ENCODE measurements at places on chromosomes 12 and 14.

DNA sequence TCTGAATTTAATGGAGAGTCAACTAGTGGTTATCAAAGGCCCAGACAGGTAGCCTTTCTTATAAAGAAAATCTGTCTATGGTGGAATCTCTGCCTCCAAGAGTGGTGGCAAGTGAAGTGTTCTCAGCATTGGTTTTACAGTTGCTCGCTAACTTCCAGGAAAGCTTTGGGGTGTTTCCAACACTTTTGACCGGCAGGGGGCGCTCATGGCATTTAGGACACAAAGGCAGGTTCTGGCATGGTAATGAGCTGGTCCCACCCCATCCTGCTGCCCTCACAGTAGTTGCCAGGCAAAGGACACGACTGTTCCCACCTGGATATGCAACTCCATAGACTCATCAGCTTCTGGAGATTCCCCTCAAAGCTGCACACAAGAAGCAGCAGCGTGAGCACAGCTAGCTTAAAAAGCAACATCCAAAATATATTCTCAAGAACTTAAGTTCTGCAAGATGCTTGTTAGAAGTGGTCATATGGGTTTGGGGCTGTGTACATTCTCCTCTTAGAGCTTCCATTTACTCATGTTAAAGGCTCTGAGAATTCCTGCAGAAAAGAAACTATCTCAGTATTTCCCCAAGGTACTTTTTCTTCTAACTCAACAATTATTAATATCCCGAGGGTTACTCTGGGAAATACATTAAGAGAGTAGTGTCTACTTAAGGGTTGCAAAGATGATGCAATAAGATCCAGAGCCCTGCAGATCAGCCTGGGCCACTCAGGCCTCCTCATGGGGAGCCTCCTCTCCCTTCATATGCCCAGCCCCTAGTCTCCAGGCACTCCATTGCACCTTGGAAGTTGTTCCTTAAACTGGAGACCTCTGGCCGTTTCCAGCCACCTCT is 14.8 kb downstream of the PROX2 start:
- DNase-seq = peak; percentile 85

DNA sequence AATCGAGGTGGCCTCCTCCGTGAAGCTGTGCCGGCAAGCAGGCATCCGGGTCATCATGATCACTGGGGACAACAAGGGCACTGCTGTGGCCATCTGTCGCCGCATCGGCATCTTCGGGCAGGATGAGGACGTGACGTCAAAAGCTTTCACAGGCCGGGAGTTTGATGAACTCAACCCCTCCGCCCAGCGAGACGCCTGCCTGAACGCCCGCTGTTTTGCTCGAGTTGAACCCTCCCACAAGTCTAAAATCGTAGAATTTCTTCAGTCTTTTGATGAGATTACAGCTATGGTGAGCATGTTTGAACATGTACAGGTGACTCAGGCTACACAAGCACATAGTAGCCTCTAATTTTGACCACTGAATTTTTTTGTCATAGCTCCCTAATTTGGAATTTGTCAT is 59.7 kb downstream of the ATP2A2 start:
- no peak for DNase-seq

GRCh38 chr14:21408147-21408546 is 24.3 kb upstream of the SUPT16H start:
- DNase-seq = no peak

DNA sequence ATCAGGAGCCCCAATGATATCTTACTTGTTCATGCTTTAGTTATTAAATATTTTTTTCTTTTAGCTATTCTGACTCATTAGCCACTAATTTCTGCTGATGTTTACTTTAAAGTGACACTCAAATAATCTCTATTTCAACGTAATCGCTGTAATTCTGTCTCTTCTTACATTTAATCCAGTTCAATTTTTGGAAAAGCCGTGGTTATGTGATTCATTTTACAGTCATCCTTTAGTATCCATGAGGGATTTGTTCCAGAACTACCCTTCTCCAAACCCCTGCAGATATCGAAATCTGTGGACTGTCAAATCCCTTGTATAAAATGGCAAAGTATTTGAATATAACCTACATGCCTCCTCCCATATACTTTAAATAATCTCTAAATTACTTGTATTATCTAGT is 1103.4 kb downstream of the LRFN5 start:
- DNase-seq = no peak

DNA sequence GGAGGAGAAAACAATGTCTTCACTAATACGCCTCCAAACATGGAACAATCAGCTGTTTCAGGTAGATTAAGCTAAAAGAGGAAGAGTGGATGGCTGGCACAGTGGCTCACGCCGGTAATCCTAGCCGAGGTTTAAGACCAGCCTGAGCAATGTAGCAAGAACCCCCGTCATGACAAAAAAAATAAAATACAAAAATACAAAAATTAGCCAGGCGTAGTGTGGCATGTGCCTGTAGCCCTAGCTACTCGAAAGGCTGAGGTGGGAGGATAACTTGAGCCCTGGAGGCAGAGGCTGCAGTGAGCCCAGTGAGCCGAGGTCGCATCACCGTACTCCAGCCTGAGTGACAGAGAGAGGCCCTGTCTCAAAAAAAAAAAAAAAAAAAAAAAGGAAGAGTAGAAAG is 1.2 kb upstream of the MED13L start:
- no peak for DNase-seq

DNA sequence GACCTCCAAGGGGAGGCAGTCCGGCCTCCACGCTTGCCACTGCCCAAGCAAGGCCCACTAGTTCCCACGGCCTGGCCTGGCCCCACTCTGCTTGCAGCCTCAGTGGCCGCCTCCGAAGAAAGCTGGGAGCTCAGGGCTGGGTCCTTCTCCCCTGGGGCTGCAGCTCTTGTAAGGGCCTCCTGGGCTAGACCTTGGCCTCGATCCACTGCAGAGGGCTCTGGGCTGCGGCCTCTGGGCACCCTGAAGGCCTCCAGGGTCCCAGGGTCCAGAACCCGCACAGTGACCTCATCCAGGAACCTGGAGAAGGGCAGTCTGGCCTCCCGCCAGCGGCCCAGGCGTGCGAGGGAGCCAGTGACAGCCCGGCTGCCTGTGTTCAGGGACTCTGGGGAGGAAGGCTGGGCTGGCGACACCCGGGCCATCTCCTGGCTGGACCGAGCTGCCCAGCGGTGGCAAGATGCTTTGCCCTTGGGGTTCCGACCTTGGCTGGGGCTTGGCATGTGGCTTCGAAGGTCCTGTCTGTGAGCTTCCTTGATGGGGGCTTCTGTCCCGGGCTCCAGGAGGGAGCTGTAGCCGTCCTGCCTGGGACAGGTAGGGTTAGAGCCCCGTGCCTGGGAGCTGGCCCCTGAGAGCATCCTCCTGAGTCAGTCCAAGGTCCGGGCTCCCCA is 9.8 kb downstream of the BEGAIN start:
- DNase-seq = no peak

DNA sequence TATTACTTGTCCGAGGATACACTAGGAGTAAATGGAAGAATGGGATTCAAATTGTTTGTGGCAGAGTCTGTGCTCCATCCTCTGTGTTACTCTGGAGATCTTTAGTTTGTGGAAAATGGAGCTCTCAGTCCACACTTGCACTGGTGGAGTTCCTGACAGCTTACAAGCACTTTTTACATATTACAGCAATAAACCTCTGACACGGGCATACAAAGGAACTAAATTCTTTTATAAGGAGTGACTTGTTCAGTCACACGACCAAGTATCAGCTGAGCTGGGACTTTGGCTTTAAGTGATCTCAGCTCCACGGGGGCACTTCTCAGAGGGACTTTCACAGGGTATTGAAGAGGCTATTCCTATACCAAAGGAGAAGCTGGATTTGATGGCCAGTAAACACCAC is 417.5 kb downstream of the LRIG3 start:
- no peak for DNase-seq

DNA sequence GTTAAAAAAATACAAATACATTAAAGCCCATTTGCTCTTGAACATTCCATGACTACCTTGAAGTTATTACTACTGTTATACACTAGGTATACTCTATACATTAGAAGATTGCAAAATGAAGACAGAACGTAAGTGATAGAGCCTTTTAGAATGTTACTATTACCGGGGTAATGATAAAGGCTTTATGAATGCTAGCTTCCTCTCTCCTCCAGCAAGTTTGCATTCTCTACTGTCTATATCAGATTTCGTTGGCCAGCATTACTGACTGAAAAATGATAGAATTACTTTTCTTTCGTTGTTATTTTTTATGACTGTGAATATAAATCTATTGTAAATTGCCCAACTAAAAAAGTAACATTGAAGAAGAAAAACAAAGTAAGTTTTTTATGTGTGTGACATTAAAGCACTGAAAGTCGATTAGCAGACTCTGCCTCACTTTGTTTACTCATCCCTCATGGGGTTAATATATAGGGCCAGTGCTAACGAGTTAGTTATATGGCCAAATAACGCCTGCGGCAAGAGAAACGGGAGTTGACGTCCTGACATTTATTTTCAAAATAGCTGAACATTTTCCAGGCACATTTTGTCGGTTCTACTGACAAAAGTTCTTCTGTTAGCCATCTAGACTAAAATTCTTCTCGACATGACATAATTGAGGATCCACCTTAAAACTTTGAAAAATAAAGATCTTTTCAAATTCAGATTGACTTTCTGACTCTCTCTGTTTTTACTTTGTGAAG is 163.8 kb upstream of the KITLG start:
- DNase-seq = no peak

DNA sequence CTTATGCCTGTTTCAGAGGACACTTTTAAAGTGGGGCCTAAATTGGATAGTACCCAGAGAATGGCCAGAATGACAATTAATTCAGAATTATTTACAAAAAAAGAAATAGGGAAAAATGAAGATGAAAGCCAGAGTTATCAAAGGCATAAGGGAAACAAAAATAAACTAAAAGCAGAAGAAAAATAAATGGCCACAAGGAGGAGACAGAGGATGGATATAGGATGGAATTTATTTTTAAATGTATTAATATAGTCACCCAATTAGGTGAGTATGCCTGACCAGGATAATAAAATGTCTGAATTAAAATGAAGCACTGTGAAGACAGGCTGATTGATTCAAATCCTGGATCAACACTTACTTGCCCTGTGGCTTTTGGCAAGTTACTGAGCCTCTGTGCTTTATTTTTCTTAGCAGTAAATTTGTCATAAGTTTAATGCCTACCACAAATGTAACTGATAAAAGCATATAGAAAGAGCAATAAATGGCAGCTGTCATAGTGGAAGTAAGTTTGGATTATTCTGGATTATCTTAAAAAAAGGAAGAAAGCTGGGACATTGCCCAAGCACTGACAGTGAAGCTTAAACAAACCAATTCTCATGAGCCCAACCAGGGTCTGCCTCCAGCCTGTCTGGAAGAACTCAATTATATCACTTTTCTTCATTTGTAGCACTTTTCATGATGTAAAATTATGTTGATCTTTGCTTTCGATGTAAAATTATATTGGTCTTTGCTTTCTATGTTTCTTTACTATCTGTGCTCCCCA is 3.5 kb downstream of the CLEC9A start:
- no peak for DNase-seq

DNA sequence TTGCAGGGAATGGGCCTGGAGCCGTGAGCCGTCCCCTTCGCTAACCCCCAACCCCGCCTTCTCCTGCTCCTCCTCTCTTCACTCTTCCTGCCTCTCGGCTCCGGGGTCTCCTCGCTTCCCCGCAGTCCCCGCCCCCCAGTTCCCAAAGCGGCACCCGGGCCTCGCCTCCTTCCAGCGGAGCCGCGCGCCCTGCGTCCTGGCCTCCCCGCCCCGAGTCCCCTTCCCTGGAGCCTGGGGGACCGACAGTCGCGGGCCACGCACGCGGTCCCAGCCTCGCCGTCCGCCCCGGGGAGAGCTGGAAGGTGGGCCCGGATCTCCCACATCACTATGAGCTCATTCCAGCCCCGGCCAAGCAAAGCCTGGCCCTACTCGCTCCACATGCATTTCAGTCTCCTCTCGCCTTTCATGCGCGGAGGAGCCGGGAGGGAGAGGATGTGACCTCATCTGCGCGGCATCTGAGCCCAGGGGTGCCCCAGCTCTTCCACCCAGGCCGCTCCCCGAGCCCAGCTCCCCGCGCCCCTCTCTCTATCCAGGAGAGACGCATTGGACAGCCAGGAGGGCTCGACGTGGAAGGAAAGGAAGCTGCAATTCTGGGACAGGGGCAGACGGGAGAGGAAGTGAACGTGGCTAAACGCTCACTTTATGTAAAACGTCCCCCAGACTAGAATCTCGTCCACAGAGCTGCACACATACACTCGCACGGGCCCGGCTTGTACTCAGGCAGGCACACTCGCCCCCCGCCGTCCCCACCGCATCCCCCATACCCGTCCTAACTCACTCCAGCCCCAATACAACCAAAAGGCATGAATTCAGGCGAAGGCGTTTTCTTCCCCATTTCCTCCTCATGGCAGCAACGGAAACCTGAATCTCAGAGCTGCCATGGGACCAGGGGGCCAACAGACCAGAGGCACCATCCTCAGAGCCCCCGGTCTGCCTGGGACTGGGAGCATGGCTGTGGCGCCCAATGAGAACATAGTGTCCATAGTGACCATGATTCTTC is 108.7 kb upstream of the CCND2 start:
- no peak for DNase-seq

GRCh38 chr12:1918081-1918883 is at the start of gene CACNA2D4:
TSS of gene CACNA2D4 (minus strand) at chr12:1918652. CDS start at chr12:1918473, 179 bp downstream.
- no peak for DNase-seq

DNA sequence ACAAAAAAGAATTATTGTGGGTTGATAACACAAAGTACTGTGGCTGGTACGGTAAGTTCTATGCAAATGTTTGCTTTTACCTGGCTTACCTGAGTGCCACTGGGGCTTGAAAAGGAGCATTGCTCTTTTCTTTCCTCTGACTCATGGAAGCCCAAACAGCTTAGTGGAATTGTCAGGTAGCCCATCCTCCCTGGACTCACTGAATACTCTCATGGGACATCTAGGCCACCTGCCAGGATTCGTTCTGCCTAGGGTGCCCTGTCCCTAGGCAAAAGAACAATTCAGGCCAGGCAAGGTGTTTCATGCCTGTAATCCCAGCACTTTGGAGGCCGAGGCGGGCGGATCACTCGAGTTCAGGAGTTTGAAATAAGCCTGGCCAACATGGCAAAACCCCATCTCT is 22.5 kb upstream of the YAF2 start:
- DNase-seq = no peak

GRCh38 chr12:116975779-116976393 is 65.1 kb downstream of the FBXW8 start:
- no peak for DNase-seq

GRCh38 chr14:76770521-76771436 is 9.5 kb downstream of the VASH1 start:
- no peak for DNase-seq

DNA sequence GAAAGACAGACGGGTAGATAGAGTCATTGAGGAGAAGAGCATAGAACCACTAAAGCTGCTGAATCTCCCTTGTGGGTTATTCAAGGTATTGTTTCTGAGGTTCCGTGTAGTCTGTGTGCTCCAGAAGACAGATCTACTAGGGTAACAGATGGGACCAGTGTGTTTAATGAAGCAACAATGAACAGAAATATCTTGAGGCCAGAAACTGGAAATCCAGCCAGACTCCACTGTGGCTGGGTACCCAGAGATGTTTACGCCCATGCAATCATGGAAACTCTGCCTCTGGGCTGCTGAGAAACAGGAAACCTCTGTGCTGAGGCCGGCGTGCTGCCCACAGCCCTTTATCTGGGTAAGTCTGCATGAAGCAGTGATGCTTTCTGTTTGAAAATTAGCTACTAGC is 8.3 kb downstream of the PROX2 start:
- no peak for DNase-seq

All from stimulated activated CD4-positive, alpha-beta T cell treated with anti-CD3 and anti-CD28 coated beads, Interleukin-1b, Interleukin-23, amount 100 ng/mL, for 1 hour (primary cell).